ENCODE measurements at places on chromosomes 16 and 17.
A peak's percentile ranks its signal among the peaks of the same experiment; 100 is the strongest.

- peak; percentile 52 for DNase-seq
Observed at GRCh38 chr16:1961651-1962067, 2.3 kb downstream of the NDUFB10 start.

- no peak for DNase-seq
Observed at GRCh38 chr16:74113545-74113944, 183.1 kb upstream of the PSMD7 start.

- no peak for DNase-seq
Observed at GRCh38 chr17:4173781-4174180, 30.8 kb downstream of the CYB5D2 start.

DNA sequence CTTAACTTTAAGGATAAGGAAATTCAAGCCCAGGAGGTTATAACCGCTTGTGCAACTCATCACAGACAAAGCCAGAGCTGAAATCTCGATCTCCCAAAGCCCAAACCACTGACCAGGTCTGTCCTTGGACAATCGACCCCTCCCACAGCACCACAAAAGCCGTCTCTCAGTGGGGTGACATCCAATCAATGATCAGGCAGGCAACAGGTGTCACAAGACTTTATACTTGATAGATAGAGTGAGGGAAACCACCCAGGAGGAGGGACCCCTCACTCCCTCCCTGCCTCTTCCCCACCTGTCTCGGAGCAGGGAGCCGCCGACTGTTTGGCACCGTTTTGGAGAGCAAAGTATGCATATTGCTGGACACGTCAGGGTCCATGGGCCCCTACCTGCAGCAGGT, 14.5 kb upstream of the SDR42E2 start:
- DNase-seq: no peak

DNA sequence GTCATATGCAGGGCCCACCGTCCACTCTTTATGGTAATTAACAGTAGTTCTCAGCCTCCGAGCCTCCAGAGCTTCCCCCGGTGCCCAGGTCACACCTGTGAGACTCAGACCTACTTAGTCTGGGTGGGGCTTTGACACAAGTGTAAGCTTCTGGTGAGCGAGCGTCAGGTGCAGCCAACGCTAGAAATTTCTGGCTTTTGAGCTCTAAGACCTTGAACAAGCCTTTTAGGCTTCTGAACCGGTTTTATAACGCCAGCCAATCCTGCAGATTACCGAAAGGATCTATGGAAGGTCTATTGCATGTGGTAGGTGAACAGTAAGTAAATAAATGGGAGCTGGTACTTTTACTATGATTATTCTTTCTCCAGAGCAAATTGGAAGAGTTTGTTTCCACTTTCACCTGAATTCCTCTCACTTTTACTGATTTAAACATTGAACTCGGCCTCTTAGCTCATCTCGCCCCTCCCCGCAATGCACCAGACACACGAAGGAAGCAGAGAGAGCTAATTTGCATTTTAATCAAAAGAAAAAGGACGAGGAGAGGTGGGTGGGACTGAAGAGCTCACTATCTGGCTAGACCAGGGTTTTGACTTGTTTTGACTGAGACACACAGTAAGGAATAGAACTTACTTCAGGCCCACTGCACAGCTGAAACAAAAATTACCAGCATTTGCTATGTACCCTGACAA, 47.1 kb downstream of the ABAT start:
- no peak for DNase-seq

GRCh38 chr17:33511670-33512069, 218.6 kb upstream of the ASIC2 start:
- DNase-seq: peak; percentile 10

GRCh38 chr16:11781773-11782172, 15.3 kb downstream of the ZC3H7A start:
- no peak for DNase-seq

GRCh38 chr16:84896847-84897246, 77.1 kb downstream of the CRISPLD2 start:
- DNase-seq: no peak

DNA sequence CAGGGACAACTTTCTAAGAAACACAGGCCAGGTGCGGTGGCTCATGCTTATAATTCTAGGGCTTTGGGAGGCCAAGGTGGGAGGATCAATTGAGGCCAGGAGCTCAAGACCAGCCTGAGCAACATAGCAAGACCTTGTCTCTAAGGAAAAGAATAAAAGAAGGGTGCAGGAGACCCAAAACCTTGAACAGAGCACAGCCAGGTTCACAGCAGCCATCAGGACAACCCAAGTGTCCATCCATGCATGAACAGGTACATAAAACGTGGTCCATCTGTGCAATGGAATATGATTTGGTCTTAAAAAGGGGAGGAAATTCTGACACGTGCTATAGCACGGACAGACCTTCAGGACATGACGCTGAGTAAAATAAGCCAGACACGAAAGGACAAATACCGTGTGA, 91.0 kb downstream of the PGS1 start:
- DNase-seq: no peak

DNA sequence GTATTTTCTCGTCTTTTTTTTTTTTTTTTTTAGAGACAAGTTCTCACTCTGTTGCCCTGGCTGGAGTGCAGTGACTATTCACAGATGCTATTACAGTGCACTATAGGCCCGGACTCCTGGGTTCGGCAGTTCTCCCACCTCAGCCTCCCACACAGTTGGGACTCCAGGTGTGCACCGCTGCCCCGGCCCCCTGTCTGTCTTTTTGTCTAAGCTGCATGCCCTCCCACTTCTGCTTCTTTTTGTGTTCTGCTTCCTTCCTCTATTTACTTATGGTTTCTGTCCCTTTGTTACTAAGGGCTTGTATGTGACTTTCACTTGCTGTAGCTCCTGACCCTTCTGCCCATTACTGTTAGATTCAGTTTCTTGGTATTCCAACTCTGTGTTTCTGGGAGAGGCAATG, 20.5 kb downstream of the SLC7A6 start:
- peak; percentile 45 for DNase-seq

- DNase-seq: no peak
Observed at GRCh38 chr17:44134752-44135568, 6.8 kb upstream of the HROB start.

DNA sequence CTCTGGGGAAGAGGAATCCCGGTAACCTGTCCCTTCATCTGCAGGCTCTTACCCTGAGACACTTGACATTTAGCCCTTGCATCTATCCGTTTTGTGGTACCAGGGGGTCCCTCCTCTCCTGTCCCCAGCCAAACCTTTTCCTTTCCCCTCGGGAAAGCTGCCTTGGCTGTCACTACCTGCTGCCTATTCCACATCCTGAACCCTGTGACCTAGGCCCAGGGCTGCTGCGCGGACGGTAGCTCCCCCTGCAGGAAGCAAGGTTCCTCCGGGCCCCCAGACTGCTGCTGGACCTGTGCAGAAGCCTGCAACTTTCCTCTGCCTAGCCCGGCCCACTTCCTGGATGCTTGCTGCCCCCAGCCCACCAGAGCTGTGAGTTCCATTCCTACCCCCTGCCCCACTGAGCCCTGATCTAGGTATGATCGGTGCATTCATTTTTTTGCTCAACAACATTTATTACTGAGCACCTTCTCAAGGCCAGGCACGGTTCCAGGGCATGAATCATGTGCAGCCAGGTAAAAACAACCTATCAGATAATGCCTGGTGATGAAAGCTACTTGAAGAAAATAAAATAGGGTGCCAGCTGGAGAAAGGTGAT, 10.5 kb upstream of the ALDOA start:
- DNase-seq: peak; percentile 76

DNA sequence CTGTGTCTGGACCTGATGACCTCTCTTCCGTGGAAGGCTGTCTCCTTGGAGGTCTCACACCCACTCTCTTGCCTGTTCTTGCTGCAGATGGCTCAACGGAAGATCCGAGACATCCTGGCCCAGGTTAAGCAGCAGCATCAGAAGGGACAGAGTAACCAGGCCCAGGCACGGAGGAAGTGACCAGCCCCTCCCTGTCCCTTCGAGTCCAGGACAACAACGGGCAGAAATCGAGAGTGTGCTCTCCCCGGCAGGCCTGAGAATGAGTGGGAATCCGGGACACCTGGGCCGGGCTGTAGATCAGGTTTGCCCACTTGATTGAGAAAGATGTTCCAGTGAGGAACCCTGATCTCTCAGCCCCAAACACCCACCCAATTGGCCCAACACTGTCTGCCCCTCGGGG, 52.1 kb downstream of the IGF2BP1 start:
- DNase-seq: no peak

GRCh38 chr16:68324336-68324735, 13.5 kb downstream of the PRMT7 start:
- no peak for DNase-seq

GRCh38 chr17:17149520-17150447, 56.3 kb downstream of the PLD6 start:
- no peak for DNase-seq

DNA sequence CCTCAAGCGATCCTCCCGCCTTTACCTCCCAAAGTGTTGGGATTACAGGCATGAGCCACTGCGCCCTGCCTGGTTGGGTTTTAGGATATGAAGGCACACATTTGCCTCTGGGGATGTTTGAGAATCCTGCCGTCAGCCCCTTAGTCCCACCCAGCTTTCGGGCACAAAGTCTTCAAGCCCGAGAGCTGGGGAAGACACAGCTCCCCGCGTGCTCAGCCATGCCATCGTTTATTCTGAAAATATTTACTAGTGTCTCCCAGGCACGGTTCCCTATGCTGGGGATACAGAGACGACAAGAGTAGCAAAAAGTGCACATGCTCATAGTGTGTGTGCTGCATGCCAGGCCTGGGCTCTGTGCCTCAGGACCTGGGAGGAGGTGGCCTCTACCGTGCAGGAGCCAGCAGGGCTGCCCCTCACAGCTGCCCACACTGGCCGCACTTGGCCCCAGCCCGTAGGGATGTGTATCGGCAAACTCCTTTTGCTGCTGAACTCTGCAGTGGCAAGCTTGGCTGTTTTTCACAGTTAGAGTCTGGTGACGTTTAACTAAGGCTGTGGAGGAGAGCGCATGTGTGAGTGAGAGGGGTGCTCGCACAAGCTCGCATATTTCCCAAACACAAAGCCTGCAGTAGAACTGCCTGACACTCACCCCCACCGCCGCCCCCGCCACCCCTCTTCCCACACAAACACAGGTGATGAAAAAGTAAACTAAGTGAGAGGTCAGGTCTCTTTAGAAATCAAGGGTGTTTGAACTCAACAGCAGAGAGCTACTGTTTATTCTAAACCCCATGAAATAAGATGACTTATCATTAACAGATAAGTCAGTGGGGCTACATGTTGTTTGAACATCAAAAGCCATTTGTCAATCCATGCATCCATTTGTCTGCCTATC, 266.4 kb downstream of the MRTFB start:
- no peak for DNase-seq

Measured in activated CD8-positive, alpha-beta T cell treated with anti-CD3 and anti-CD28 coated beads for 36 hours (primary cell).